Stimulated activated CD8-positive, alpha-beta memory T cell treated with anti-CD3 and anti-CD28 coated beads, Interleukin-2, amount 100 ng/mL, for 48 hours (primary cell): ENCODE measurements at places on chromosomes 5 and 9.

DNA sequence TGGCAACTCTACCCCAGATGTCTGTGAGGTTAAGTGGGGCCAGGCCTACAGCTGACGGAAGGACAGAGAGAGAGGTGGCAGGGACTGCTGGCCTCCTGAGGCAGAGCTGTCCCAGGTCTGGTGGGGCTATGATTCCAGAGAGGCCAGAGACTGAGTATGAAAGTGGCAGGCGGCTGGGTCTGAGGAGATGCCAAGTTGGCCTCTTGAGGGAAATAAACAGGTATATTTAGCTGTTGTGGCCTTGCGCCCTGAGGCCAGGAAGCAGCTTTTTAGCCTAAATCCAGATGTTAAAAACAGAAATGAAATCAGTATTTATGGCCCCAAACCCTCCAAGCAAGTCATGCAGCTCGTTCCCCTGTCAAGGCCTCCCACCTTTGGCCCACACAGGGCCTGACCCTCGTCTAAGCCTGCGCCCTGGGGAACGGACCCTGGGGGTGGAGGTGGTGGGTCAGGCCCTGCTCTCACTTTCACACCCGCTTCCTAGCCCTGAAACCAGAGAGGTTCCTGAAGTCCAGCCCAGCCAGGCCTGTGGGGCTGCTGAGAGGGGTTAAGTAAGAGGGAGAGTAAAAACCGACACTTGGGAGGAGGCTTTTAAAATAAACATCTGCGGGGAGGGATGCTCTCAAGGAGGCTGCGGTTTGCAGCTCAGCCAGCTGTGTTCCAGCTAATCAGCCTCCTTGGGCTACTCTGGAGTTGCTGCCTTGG lies 18.7 kb downstream of the PCDHGC5 start:
- no peak for DNase-seq

DNA sequence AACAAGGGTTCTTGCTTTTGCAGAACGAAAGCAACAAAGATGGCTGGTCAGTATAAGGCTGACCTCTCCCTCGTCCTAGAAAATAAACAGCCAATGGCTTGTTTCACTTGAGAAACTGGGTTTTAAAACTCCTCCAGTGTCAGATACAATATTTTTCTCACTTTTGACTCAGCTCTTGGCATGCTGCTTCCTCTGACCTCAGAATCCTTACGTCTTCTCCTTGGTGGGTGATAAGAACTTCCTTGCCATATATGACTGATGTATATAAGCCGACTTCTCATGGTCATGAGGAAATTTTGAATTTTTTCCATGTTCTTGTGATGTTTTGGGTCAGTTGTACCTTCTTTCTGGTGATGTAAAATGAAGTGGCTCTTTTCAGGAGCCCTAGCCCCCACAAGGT lies 3.8 kb downstream of the ZNF618 start:
- DNase-seq: no peak

DNA sequence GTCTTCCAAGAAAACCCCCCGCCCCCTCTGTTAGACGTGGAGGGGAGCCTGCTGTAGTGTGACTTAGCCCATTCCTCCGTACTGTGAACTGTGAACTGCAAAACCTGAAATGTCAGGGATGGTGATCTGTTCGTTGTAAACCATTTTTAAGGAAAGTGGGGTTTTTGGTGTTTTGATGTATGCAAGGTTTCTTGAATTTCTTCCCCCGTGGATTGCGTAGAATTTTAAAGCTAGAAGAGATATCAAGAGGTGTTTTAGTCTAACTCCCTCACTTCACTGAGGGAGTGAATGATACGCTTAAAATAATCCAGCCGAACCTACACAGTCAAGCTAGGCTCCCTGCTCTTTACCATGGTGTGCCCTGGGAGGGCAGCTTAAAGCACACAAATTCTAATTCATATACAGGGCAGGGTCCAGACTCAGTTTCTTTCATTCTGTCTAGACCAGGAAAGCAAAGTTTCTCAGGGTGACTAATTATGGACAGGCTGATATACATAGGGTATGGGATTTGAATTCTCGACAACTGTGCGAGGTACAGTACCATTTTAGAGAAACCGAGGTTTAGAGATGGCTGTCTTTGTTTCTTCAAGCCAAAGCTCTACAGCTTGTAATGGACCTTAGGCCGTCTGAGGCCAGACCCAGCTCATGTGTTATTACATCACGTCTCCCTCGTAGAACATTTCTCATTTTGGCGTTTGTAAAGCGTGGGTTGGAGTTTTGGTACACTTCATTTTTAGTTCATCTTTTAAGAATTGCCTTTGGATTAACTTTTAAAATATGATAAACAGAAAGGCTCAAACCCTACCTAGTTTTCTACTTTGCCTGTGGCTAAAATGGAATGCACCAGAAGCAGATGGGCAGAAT lies 2.7 kb downstream of the PTGER4 start:
- DNase-seq: no peak

GRCh38 chr9:34642679-34643078 lies 3.8 kb upstream of the GALT start:
- DNase-seq: no peak

- no peak for DNase-seq
Observed at GRCh38 chr5:96753017-96753397, 54.7 kb downstream of the ERAP1 start.

- DNase-seq: no peak
Observed at GRCh38 chr5:14840624-14841023, 31.0 kb downstream of the ANKH start.

GRCh38 chr5:117759849-117760499 lies 1185.4 kb upstream of the SEMA6A start:
- DNase-seq: no peak

GRCh38 chr5:17261075-17261474 lies 43.6 kb downstream of the BASP1 start:
- no peak for DNase-seq

GRCh38 chr9:134055981-134056461 lies 11.8 kb downstream of the BRD3 start:
- no peak for DNase-seq

- DNase-seq: no peak
Observed at GRCh38 chr9:6777213-6777902, 19.6 kb downstream of the KDM4C start.

DNA sequence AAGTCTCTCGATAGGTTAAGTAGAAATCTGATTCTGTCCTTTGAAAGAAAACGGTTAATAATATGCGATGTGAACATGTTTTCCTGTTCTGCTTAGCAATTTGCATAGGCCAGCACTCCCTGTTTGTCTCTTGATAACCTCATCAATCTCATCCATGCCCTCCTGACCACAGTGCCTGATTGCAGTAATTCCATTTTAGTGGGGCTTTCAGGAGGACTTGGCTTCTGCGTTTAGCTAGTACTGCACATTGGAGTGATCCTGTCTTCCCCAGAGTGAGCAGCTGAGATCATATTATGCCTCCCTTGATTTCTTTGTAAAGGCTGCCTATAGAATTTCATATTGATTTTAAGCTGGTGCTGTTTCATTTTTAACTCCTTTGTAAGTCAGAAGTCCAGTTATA lies 335.9 kb upstream of the ISL1 start:
- DNase-seq: no peak

DNA sequence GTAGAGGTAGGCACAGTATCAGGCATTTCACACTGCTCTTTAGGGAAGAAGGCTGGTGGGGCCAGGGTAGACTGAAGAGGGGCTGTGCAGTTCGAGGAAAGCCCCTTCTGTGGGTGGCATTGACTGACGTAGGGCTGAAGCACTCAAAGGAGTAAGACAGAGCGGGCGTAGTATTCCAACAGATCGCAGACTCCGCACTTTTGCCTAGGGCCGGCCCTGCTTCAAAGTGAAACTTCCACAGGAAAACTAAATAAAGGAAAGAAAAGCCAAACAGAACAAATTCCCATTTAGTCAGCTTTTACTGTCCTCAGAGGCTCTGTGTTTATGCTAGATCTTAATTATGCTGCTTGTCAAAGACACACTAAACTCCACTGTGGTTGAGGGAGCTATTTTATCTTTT lies 493.0 kb upstream of the WWC1 start:
- no peak for DNase-seq

GRCh38 chr5:30736669-30737068 lies 456.8 kb upstream of the CDH6 start:
- no peak for DNase-seq

- DNase-seq: no peak
Observed at GRCh38 chr5:36664766-36665165, 58.4 kb downstream of the SLC1A3 start.

DNA sequence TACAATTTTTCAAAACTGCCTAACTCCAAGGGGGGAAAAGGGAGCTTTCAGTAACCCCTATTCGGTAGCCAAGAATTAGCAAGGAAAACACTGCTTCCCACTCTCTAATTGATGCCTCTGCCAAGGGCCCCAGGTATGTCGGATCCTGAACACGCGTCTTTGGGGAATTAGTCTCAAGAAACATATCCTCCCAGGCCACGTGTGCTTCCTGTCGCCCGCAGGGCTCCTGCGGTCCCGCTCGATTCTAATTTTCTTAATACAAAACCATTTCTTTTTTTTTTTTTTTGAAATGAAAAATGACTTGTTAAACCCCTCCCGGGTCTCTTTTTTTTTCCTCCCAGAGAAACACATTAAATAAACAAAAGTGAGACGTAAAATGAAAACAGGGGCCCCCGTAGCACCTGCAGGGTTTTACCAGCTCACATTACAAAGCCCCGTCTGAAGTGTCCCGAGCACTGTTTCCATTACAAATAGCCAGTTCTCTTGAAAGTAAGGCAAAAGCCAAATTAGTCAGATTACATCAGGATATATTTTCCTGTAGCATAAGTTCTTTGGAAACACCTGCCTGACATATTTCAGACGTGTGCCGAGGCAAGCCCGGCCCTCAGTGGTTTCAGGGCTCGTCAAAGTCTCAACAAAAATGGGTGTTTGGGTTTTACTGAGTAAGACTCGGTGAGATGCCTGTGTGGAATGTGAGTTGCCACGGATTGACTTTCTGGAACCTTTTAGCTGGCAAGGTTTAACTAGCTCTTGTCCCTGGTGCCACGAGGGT lies 21.5 kb downstream of the SMIM23 start:
- no peak for DNase-seq

DNA sequence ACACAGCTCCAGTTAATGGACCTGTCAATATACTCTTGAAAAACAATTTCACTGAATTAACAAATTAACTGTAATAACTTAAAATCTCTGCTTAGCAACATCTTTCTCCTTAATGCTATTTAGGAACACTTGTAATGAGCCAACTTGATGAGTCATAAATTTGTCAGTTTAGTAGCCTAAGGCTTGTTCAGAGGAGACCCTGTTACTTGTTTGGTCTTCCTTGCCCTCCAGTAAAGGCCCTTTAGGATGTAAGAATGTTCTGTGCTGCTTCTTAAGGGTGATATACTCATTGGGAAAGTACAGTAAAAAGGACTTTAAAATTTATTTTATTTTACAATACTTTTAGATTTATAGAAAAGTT lies 11.4 kb upstream of the MATR3 start:
- no peak for DNase-seq

GRCh38 chr9:119284587-119285337 lies 84.5 kb downstream of the BRINP1 start:
- no peak for DNase-seq

GRCh38 chr9:136992819-136993369 lies 672 bp downstream of the PAXX start:
- DNase-seq: no peak

DNA sequence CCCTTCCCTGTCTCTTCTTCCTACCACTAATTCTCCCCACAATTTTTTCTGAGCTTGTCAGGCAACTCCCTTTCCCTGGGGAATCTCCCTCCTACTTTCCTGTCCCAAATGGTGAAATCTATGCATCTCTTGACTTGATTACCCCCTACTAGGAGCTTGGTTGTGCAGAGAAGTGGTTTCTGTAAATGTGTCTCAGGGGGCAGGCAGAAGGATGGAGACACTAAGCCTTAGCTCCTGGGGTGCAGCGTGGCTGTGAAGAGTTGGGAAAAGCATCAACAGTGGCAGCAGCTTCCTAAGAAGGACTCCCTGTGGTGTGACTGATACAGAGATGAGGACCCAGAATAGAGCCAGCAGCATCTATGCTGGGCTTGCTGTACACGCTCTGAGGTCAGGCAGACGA lies 62.3 kb downstream of the NRG2 start:
- DNase-seq: no peak

DNA sequence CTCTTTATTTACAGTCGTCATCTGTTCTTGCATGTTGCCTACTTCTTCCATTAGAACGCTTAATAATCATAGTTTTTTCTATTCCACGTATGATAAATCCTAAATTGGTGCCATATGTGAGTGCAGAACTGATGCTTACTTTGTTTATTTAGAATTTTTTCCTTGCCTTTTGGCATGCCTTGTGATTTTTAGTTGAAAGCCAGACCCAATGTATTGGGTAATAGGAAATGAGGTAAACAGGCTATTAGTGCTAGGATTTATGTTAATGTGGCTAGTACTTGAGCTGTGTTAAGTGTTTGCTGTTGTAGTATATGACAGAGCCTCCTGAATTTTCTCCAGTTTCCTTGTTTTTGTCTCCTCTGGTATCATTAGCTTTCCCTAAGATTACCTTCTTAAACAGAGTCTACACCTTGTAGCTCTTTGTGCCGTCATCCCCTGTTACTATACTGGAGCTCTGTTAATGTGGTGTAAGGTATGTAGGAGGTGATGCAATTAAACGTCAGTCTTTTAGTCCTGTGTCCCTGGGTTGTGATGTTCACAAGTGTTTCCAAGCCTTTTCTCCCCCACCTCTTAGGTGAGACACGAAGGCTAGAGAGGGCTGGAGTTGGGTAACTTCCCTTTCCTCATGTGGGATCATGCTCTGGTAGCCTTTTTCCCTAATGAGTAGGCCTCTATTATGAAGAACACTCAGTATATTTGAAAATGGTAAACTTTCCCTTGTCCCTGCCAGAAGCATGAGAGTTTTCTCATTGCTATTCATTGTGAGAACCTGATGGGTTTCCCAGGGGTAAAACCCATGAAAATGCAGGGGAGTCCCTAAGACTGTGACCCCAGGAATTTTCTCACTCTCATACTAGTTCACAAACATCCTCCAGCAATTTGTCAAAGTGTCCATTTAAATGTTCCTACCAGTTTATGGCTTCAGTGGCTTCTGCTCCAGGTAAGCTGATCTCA lies 21.2 kb downstream of the SPATA31D3 start:
- DNase-seq: no peak

DNA sequence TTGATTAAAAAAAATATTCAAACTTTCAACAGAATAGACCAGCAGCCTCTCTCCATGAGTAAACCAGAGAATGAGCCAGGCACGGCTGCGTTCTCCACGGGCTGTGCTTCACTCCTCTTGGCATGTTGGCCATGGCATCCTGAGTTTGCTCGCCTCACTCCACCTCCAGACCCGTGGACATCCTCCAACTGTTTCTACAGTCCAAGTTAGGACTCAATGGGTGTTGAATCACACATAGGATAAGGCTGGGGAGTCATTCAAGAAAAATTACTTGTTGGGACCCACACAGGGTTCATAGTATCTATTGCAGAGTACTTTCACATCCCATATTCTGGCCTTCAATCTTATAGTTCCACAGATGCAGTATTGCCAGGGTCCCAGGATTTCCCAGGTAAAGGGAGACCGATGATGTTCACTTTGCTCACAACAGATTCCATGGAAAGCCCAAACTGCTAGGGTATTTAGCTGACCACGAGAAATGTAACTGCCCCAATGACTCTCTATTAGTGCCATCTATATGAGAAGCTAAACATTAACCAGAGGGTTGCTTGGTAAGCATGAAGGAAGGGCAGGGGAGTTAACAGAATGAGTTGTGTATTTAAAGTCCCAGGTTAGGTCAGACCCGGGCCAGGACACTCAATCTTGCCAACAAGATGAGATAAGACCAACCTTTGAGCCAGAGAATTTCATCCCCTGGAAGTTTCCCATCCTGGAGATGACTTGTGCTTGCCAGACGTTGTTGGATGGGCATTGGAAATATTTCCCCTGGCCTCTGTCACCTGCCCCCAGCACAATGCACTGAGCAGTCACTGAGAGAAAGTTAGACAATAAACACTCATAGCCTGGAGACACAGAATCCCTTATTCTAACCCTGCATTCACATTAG lies 19.7 kb upstream of the GDA start:
- no peak for DNase-seq
